ENCODE measurements at places on chromosomes 6 and 20.

- no peak for DNase-seq
Observed at GRCh38 chr6:48078120-48078519, 32.9 kb downstream of the PTCHD4 start.

- no peak for DNase-seq
Observed at GRCh38 chr6:35829306-35829705, 24.2 kb downstream of the LHFPL5 start.

GRCh38 chr20:49367113-49367512 is 89.3 kb upstream of the ZNFX1 start:
- DNase-seq, result no peak

- DNase-seq, result no peak
Observed at GRCh38 chr20:63117661-63118302, 98.1 kb downstream of the YTHDF1 start.

DNA sequence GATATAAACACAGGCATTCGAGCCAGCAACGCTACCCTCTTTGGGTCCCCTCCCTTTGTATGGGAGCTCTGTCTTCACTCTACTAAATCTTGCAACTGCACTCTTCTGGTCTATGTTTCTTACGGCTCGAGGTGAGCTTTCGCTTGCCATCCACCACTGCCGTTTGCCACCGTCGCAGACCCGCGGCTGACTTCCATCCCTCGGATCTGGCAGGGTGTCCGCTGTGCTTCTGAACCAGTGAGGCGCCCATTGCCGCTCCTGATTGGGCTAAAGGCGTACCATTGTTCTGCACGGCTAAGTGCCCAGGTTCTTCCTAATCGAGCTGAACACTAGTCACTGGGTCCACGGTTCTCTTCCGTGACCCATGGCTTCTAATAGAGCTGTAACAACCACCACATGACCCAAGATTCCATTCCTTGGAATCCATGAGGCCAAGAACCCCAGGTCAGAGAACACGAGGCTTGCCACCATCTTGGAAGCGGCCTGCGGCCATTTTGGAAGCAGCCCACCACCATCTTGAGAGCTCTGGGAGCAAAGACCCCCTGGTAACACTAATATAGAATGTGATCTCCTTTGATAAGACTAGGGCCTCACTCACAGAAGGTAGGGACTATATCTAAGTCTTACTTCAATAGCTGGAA is 973 bp downstream of the UBD start:
- DNase-seq, result no peak

DNA sequence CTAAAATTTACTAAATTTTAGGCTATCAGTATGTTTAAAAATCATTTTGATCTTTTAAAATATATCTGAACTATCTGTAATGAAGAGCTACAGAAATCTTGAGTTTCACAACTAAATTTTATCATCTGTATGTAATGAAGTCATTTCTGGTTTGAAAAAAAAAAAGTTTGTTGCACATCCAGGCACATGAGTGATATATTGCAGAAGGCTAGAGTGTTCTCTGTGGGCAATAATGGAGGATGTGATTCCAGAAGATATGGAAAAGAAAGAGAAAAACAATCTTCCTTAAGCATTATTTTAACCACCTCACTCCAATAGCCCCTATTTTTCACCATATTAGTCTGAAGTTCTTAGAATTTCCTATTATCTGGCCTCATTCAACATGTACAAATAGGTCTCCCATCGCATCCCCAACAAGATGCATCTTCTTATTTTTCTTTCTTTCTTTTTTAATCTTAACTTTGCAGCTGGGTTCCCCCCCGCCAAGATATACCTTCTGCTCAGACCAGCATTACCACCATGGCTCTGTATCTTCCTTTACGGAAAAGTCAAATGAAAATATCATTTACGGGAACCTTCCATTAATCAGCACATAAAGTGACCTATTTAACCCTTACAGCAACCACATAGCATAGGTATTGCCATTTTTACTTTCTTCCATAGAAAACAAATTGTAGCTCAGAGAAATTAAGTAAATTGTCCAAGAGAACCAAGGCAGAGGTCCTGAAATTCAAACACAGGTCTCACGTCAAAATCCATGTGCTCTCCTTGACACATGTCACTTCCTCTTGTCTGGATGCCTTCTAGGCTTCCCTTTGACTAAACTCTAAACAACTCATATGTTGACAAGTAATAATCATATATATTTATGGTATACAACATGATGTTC is 116.9 kb downstream of the KIF13A start:
- DNase-seq, result no peak

GRCh38 chr6:868201-868600 is 175.3 kb upstream of the EXOC2 start:
- DNase-seq, result no peak

DNA sequence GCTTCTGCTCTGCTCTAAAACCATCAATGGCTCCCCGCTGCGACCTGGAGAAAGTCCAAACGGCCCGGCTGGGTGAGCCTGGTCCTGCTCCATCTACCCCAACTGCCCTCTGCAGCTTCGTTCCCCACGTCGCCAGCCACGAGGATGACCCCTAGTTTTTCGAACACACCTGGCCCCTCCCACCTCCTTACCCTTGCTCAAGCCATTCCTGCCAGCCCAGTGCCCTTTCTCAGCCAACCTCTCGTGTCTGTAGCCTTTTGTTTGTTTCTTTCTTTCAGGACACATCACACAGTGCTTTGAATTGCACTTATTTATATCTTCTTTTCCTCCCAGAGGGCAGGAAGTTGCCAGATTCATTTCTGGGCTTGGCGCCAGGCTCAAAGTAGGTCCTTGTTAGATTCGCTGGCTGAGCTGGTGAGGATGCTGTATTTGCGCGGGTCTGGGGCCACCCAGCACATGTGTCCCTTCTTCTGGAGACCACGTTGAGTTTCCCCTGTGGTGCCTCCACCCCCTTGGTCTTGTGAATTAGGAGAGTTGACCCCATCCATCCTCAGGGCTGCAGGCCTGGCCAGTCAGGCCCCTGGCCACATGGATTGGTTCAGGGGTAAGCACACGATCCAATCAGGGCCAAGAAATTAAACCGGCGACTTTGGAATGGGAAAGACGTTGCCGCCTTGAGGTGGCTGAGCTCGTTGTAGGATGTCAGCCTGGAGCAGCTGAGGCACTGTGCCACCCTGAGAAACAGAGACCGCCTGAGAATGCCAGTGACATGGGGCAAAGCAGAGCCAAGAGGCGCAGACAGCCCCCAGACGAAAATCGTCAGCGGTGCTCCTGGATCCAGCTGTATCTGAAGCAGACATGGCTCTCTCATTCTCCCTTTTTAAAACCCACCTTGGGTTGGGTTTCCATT is 156.0 kb downstream of the CEBPB start:
- DNase-seq, result no peak

DNA sequence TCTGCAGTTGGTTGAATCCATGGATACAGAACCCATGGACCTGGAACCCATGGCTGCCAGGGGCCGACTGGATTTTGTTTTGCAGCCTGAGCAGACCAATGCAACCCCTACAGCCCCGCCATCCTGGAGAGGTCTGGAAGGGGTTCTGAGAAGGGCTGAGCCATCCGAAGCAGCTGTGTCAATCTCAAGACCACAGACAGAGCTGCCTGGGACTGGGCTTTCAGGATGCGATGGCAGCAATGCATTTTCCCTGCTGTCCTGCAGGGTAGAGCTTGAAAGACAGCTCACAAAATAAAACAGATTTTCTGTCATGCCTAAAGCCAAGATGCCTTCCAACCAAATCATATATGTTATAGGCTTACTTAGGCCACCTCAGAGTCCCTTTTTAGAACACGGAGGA is 125.8 kb upstream of the NXT1 start:
- DNase-seq, result no peak

GRCh38 chr6:112470950-112471349 is 123.8 kb downstream of the RFPL4B start:
- DNase-seq, result no peak

DNA sequence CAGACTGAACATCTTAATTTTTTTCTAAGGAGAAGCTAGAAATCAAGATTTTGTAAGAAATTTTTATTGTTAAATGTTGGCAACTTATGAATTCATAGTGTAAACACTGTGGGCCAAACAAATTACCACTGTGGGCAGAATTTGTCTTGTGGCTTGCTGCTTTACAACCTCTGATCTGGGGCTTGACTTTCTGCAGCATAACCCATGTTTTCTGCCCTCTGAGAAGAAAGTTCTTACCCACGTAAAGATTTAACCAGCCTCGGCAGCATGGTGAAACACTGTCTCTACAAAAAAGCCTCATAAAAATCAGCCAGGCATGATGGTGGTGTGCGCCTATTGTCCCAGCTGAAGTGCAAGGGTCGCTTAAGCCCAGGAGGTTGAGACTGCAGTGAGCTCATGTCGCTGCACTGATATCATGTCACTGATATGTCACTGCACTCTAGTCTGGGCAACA is 12.9 kb downstream of the ITCH start:
- DNase-seq, result no peak

- no peak for DNase-seq
Observed at GRCh38 chr6:20927130-20927860, 393.0 kb downstream of the CDKAL1 start.
